Omental fat pad (tissue), 4 donors: ENCODE measurements at places on chromosomes 3 and 15.

- DNase-seq: no peak
Observed at GRCh38 chr15:83193721-83194120, 13.9 kb downstream of the HDGFL3 start.

GRCh38 chr3:102532901-102533300 lies 98.1 kb downstream of the ZPLD1 start:
- DNase-seq: no peak

DNA sequence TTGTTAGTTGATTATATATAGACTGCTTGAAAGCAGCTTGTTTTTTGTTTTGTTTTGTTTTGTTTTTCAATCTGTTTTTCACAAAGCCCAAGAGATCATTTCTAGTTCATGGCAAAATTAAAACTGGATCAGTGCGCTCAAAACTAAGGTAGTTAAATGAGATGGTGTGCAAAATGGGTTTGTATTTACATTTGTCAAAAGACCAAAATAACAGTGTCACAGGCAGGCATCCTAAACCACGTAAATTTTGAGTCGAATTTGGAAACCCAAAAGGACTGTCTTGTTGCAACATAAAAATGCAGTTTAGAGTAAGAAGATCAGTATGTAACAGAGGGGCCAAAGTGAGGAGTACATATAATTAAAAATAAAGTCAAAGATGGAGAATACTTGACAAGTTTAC lies 2.4 kb downstream of the DMXL2 start:
- DNase-seq: no peak

- no peak for DNase-seq
Observed at GRCh38 chr3:57256844-57257243, 29.3 kb downstream of the APPL1 start.

- DNase-seq: no peak
Observed at GRCh38 chr15:60844010-60844409, 365.1 kb upstream of the ICE2 start.

GRCh38 chr3:178146406-178146831 lies 389.8 kb upstream of the KCNMB2 start:
- no peak for DNase-seq

GRCh38 chr3:23294770-23295387 lies 91.8 kb downstream of the UBE2E2 start:
- DNase-seq: no peak

DNA sequence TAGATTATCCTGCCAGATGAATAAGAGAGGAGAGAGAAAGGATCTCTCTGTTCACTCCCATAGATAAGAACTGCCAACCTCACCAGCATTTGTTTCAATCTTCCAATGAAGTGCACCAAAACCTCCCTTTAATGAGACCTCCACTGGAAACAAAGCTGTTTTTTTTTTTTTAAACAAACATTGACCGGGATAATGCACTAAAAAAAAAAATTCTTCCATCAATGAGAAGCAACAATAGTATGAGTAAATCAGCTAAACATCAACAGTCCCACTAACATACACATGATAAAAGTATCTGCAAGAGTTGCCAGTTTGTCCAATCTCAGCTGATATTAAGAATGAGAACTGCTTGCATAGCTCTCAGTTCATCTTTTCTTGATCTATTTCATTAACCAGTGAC lies 19.9 kb downstream of the TJP1 start:
- no peak for DNase-seq

DNA sequence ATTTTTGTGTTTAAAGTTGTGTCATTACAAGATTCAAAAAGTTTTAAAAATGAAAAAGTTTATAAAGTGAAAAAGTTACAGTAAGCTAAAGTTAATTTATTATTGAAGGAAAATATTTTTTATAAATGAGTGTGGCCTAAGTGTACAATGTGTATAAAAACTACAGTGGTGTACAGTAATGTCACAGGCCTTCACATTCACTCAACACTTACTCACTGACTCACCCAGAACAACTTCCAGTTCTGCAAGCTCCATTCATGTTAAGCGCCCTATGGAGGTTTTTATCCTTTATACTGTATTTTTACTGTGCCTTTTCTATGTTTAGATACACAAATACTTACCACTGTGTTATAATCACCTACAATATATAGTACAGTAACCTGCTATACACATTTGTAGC lies 76.3 kb downstream of the DTWD1 start:
- no peak for DNase-seq

GRCh38 chr3:150412561-150413231 lies 4.6 kb downstream of the TSC22D2 start:
- no peak for DNase-seq

DNA sequence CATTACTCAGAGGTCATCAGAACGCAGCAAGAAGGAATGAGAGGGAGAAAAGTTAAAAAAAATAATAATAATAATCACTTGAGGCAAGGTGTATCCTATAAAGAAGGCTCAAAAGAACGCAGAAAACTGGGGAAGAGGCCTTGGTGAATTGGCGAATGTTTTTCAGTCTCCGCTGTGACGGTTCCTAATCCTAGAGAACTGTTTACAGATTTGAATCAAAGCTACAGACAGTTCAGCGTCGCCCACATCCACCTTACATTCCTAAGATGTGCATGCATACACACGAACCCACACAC lies 634 bp downstream of the ZMAT3 start:
- DNase-seq: no peak

DNA sequence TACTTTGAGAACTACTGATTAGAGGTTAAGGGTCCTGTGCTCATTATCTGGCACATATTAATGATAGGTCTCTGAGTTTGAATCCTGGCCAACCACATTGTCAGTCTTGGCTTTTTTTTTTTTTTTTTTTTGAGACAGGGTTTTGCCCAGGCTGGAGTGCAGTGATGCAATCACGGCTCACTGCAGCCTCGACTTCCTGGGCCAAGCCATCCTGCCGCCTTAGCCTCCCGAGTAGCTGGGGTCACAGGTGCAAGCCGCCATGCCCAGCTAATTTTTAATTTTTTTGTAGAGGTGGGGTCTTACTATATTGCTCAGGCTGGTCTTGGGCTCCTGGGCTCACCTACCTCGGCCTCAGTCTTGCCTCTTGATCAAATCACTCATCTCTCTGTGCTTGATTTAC lies 547 bp upstream of the PCCB start:
- DNase-seq: no peak

- no peak for DNase-seq
Observed at GRCh38 chr3:17057321-17057720, 172.6 kb downstream of the PLCL2 start.

DNA sequence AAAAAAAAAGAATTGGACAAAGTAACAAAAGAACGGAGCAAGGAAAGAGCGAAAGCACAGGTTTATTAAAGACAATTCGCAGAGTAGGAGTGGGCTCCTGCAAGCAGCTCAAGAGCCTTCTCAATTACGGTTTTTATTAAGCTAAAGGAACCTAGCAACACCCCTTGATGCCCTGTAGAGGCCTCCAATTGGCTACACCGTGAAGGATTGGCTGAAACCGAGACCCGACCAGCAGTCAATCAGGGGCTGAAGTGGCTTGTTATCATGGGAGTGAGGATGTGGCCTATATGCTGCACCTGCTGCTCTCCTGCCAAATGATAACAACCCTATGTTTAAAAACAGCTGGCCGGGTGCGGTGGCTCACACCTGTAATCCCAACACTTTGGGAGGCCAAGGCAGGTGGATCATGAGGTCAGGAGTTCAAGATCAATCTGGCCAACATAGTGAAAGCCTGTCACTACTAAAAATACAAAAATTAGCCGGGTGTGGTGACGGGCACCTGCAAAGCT lies 20.4 kb upstream of the AP3B2 start:
- no peak for DNase-seq

DNA sequence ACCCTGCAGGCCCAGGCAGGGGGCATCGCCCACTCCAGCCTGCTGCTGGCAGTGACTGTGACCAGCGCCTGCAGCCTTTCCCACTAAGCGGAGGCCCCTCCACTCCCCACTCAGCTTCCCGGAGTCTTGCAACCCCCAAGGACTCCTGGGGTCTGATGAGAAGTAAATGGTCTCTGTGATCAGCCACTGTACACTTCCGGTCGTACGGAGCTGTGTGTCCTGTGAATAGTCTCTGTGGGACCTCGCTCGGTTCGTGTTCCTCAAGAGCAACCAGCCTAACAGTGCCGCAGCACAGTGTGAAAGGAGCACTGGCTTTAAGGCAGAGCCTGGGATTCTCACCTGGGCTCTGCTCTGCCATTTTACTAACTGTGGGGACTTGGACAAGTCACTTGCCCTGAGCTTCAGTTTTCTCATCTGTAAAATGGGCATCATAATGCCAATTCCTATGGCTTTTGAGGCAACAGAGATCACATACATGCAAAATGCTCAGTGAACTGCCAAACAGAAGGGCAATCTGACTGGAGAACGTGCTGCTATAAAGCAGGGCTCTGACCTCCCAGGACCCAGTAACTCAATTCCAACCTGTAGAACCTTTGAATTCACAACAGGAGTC lies 26.7 kb downstream of the TMEM43 start:
- DNase-seq: no peak
